ENCODE measurements at places on chromosomes 6 and 20. TPM values are rescaled to one million over a fixed set of nuclear protein-coding genes. Genes with fewer than 3 reads are reported as not detected.

DNA sequence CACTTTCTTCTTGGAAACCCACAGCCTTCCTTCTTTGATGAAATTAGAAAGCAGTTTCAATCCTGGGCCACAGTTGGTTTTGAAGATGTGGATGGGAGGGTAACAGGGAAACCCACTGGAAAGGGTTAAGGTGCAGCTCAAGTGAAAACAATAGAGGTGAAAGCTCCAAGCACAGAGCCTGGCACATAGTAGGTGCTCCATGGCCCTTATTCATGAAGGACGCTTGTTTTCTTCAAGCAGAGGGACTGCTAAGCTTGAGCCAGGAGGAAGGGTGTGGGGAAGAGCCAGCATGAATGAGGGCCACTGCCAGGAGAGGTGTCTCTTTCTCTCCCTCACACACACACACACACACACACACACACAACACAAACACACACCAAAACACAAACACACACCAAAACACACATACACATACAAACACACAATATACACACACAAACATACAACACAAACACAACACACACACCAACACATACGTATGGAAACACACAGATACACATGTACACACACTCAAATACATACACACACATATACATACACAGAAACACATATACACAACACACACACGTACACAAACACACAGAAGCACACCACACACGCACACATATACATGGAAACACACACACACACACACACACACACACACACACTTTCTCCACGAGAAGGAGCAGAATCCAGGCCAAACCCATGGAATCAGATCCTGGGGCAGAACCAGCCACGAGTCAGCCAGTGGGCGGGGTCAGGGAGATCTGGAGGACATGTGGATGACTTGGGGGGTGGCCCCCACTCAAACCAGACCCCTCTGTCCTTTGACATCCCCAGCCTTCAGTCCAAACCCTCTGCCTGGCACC lies 23.7 kb upstream of the RBPJL start:
- DNase-seq: no peak

The C6orf132 gene
- 1.9 TPM for total RNA-seq

GRCh38 chr6:154848580-154848979 lies 115.4 kb downstream of the SCAF8 start:
- DNase-seq: no peak

The MCM3 gene
- 19.3 TPM for total RNA-seq

DNA sequence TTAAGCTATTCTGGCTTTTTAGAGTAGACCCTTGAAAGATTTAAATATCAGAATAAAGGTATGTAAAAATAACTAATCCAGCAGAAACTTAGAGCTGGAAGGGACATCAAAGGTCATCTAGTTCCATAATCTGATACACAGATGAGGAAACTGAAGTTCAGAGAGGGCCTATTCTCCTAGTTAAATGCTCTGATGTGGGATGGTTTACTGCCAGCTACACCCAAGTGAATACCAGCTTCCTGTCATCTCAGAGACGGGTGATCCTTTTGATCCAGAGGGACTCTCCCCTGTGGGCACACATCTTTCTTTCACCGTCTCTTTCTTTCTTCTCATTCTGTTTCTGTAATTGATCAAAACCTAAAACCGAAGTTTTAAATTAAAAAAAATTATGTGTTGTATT lies 94.1 kb downstream of the MAN1A1 start:
- DNase-seq: no peak

The SMIM28 gene
- total RNA-seq: not detected

The COL11A2 gene
- total RNA-seq: 0.94 TPM

The IL17A gene
- total RNA-seq: not detected
